ENCODE measurements at places on chromosomes 13 and 19.

DNA sequence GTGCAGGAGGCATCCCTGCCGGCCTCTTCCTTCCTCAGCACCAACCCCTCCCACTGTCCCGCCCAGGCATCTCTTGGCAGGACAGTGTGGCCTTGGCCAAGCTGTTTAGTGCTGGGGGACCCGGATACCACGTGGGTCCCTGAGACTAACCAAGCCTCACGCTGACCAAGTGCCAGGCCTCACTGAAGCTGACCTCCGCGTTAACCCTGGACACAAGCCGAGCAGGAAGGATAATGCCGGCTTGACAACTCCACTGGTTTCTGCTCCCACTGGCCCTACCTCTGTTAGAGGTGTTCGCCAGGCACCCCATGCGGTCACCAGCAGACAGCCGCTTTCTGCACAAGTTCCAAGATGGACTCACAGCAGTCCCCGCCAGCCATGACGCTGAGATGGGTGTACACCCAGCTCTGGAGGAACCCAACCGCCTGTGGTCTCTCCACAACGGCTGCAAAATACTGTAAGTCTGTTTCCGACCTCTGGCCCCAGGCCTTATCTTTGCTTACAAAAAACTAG lies 12.4 kb downstream of the GRTP1 start:
- no peak for DNase-seq

GRCh38 chr19:10852098-10852800 lies 4.0 kb downstream of the C19orf38 start:
- no peak for DNase-seq

DNA sequence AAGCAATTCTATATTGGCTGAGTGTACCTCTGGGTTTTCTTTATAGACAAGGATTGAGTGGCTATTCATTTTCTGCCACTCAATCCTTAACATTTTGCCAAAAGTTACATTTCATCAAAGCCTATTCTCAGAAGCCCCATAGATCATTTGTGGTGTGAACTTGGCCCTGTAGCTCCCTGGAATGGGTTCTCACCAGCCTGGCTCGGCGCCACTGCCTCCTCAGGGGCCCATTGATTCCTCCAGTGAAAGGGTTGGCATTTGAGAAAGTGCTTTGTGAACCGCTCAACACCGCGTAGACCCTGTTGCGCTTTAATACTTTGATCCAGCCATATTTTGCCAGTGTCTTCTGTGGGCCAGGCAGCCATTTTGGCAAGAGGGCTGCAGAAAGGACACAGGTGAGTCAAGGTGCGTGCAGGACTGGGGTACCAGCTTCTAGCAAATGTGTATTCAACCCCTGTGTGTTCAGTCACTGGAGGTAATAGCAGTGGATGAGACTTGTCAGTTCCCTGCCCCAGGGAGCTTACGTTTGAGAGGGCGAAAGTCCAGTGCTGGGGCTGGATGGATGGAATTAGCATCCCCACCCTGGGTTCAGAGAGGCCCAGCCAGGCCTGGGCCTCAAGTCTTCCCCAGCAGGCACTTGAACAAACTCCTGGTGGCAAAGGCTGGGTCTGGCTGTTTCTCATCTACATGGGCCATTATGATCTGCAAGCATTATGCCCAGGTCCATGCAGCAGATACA lies 3.8 kb downstream of the RAB8A start:
- DNase-seq: no peak

- DNase-seq: no peak
Observed at GRCh38 chr19:39498798-39499642, at the start of gene DLL3. Gene DLL3, plus strand, starts transcription at chr19:39498947. Its CDS starts 28 bp downstream, at chr19:39498975.

DNA sequence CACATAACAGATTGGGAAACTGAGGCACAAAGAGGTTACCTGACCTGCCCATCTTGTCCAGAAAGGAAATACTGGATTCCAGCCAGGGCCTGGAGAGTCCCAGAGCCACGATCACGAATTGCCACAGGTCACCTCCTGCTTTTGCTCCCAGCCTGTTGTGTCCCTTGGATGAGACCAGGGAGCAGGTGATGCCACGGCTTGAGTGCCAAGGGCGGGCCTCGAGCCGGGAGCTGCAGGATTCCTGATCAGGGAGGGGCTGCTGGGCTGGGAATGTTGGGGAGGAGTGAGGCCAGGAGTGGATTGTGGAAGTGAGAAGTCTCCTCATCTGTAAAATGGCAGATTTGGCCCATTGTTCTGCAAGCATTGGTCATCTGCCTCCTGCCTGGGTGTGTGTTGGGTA lies 29.4 kb downstream of the DNM2 start:
- DNase-seq: no peak

GRCh38 chr13:77124423-77124822 lies 97.5 kb upstream of the FBXL3 start:
- no peak for DNase-seq

- DNase-seq: no peak
Observed at GRCh38 chr13:35889560-35889959, 241.6 kb downstream of the DCLK1 start.

- DNase-seq: no peak
Observed at GRCh38 chr19:18660051-18660910, 23.2 kb upstream of the CRTC1 start.

GRCh38 chr19:28213470-28214082 lies 999.4 kb downstream of the UQCRFS1 start:
- DNase-seq: no peak

DNA sequence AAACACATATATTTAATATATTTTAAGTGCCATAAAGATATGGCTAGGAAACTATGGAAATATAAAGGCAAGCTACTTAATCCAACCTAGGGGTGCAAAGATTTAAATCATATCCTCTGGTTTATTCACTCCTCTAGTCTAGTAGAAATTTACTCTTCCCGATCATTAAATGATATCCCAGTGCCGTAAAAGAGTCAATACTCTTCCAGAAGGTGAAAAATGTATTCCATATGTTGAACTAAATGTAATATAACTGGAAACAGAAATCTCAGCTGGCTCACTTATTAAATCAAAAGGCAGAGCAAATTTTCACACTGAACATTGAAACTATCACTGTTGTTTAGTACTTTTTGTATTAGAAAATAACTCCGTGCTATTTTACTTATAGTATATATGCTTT lies 11.1 kb downstream of the MAB21L1 start:
- DNase-seq: no peak

GRCh38 chr19:18232540-18233223 lies 6.4 kb upstream of the PDE4C start:
- DNase-seq: no peak

DNA sequence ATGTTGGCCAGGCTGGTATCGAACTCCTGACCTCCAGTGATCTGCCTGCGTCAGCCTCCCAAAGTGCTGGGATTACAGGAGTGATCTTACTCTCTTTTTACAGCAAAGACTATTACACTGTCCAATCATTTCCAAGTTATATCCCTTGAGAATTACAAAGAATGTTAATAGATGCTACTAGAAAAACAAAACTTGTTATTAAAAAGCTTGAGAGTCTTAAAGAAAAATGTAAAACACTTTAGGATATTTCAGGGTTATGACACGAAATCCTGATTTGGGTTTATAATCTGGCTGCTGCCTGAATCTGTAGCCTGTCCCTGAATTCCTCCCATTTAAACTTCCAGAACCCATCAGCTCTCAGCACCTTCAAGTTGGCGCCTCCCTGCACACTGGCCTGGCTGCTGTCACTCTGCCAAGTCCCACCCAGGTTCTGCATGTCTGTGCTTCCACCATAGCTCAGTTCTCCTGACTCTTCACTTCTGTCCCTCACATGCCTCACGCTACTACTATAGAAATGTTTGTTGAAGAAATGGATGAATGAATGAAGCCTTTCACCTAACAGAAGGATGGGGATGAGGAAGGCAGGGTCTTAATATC lies 55.8 kb upstream of the RFXAP start:
- DNase-seq: no peak

- DNase-seq: peak; percentile 66
Observed at GRCh38 chr13:79481685-79482052, 714 bp downstream of the NDFIP2 start.

All from activated T-cell treated with anti-CD3 and anti-CD28 coated beads for 24 hours (primary cell).